Stimulated activated CD4-positive, alpha-beta T cell treated with anti-CD3 and anti-CD28 coated beads, TNF-alpha, amount 100 ng/mL, for 1 hour (primary cell): ENCODE measurements at places on chromosomes 11 and 22.
A peak's percentile ranks its signal among the peaks of the same experiment; 100 is the strongest.

DNA sequence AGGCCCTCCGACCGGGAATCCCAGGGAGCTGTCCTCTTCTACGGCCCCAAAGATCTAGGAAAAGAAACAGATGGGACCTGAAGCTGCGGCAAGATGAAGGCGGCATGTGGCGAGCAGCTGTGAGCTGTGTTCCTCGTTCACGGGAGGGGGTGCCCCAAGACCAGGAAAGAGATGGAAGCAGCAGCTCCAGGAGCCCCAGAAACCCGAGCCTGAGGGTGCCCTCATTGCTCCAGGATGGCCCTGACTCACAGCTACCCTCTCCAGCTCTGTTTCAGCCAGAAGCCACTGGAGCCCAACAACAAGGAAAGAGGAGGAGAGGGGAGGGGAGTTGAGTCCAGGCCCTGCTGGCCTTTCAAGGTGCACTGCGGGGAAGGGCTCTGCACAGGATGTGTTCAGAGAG lies 23.7 kb upstream of the NAP1L4 start:
- no peak for DNase-seq

DNA sequence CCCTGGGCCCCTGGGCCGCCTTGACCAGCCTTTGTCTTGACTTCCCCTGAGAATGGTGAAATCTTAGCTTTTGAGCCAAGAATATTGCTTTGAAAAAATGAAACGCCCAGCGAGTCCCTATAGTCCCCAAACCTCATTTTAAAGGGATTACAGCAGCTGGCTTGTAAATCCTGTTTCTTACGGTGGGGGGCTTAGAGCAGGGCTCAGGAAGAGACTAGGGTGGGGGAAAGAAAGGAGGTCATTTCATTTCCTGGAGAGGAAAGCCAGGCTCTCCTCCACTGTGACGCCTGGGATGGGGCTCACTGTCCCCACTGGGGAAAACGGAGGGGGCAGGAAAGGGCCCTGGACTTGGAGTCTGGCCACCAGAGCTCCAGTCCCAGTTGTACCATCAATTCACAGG lies 72.2 kb upstream of the ALX4 start:
- no peak for DNase-seq

DNA sequence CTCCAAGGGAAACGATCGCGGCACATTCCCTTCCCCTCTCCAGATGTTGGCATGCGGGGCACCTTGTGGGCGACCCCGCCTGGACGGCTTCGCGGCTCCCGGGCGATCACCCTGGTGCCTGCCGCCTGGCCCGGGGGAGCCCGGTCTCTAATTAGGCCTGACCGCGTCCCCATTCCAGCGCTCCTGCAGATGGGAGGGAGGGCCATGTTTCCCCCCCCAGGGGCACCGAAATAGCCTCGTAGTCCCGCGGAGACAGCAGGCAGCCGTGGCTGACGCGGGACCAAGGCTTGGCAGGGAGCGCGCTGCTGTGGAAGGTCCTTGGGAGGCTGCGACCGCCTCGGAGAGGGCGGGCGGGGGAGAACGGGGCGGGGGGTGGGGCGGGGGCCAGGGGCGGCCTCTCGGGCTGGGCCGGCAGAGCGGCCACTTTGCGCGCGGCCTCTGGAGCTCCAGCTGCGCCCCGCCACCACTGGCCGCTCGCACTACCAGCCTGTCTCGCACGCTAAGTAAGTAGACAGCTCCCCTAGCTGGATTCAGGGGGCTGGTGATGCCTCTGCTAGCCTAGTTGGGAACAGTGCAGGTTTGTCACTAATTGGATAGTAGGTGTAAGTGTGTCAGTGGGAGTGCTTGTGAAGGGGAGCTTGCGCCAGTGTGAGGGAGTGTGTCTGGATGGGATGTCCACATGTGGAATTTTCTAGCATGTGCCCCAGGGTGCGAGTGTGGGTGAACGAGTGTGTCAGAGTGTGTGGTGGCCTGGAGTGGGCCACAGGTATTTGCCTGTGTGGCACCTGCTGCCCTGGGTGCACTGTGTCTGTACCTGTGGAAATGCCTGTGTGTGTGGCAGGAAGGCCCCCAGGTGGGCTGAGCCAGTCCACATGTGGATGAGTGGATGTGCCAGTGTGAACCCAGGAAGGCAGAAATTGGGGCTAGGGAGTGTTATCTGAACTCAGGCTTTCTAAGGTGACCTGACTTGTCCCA lies at the start of gene INSC:
INSC (plus strand) TSS at position 423 of the 975 bp plus-strand sequence. CDS start 34,252 bp downstream, outside the sequence.
- DNase-seq = no peak

DNA sequence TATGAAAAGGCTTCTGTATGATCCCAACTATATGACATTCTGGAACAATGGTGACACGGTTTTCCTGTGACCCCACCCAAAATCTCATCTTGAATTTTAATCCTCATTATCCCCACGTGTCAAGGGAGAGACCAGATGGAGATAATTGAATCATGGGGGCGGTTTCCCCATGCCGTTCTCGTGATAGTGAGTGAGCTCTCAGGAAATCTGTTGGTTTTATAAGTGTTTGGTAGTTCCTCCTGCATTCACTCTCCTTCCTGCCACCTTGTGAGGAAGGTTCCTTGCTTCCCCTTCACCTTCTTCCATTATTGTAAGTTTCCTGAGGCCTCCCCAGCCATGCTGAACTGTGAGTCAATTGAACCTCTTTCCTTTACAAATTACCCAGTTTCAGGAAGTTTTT lies 53.1 kb upstream of the TSPAN18 start:
- DNase-seq = no peak

DNA sequence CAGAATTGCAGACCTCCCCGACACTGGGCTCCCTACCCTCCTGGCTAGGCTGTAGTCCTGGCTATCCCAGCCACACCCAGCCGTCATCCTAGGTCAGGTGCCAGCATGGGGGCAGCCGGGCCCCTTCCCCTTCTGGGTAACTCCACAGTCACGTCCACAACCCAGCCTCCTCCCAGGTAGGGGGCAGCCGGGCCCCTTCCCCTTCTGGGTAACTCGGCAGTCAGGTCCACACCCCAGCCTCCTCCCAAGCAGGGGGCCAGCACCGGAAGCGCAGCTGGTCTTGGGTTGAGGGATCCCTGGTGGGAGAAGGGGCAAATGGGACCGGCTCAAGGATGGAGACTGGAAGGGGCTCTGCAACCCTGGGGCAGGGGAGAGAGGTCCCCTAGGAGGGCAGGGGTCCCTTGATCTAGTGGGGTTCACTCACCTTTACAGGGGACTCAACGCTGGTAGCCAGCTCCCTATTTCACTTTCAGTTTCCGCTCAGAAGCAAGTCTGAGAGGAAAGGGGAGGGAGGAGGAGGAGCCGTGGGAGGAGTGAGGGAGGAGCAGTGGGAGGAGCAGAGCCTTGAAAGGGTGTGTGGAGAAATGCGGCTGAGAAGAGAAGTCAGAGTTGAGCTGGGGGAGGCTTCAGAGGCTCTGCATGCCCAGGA lies at the start of gene TRIM21:
TRIM21 (minus strand) TSS at position 494 of the 649 bp plus-strand sequence. CDS start 3,293 bp downstream, outside the sequence.
- peak; percentile 53 for DNase-seq

DNA sequence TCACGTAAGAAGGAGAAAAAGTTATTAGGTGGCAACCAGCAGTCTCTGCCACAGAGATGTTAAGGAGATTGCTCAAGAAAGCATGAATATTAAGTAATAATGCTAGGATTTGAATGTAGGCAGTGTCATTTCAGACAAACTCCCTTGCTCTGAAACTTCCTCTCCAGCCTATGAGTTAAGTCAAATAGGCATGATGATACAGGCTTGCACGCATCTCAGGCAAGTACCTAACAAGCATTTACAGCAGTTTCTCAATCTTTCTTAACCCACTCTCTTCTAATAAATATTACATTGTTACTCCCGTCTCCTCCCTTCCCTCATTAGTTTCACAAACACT lies 72.7 kb downstream of the RAB38 start:
- no peak for DNase-seq

DNA sequence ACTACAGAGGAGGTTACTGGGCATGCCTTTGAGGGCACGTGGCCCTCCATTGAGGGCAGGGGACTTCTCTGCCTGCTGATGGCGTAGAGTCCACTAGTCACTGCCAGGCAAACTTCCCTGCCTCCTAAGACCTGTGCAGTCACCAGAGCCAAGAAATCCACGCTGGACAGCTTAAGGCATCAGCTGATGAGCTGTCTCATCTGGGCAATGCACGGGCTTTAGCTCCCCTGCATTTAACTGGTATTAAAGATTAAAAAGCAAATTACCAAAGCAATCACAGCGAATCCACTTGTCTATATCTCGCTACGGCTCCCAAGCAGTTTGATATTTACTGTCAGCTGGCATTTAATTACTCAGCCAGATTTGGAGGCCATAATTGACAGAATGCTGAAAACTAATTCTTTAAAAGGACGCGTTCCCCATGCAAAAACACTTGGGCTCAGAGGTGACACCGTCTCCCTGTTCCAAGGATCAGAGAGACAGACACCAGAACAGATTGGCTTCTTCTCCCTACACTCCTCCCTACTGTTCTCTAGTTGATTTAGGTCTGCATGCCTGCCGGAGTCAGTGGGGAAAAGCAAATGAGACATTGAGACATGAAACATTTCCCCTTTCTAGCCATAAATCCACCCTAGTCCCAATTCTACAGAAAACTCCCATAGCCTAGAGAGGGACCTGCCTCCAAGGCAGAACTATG lies 68.5 kb downstream of the SPATA19 start:
- no peak for DNase-seq

- DNase-seq = no peak
Observed at GRCh38 chr11:2691355-2691761, 8.4 kb downstream of the KCNQ1OT1 start.

DNA sequence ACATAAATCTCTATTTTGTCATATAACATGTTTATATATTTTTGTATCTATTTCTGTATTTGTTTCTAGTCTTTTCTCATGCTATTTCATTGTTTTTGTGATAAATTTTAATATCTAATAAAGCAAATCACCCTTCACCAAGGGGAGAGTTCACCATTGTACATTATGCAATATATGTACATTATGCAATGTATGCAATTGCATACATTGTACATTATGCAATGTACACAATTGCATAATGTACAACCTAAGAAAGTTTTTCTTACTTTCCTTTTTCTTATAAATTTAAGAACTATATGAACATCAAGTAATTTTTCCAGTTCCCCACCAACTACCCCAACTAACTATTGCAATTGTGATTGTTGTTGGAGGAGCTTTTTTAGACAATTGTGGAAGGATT lies 44.1 kb upstream of the GLYATL2 start:
- DNase-seq = no peak

GRCh38 chr11:35619855-35620640 lies 1.8 kb downstream of the FJX1 start:
- DNase-seq = no peak

- DNase-seq = no peak
Observed at GRCh38 chr22:45972091-45972888, 4.7 kb downstream of the WNT7B start.

DNA sequence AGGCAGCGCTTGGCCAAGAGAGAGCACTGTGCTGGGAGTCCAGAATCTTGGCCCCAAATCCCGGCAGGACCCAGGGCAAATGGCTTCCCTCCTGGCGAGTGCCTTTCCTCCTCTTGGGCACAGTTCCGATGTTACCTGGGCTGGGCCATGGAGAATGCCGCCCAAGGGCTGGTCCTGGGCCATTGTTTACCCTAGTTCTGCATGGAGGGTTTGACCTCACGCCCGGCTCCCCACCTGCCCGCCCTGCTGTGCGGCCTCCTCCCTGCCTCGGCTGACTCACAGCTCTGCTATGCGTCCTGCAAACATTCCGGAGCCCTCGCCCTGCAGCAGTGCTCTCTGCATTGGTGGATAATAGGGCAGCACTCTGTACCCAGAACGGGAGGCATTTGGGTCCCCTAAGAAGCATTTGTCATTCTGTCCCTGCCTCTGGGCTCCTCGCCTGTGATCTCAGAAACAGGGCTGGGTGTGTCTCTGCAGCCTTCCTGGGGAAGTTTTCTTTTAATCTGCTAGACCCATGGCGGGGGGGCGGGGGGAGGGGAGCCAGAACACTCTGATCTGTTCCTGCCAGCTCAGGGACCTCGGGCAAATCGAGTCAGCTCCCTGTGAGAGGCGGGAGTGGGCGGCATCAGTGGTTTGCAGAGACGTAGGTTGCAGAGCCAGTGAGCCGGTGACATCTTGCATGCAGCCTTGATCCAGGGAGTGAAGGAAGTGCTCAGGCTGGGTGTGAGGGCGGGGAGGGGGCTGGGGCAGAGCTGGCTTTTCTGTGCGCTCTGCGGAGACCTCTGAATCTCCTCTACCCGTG lies 32.9 kb upstream of the SMIM38 start:
- DNase-seq = peak; percentile 16

DNA sequence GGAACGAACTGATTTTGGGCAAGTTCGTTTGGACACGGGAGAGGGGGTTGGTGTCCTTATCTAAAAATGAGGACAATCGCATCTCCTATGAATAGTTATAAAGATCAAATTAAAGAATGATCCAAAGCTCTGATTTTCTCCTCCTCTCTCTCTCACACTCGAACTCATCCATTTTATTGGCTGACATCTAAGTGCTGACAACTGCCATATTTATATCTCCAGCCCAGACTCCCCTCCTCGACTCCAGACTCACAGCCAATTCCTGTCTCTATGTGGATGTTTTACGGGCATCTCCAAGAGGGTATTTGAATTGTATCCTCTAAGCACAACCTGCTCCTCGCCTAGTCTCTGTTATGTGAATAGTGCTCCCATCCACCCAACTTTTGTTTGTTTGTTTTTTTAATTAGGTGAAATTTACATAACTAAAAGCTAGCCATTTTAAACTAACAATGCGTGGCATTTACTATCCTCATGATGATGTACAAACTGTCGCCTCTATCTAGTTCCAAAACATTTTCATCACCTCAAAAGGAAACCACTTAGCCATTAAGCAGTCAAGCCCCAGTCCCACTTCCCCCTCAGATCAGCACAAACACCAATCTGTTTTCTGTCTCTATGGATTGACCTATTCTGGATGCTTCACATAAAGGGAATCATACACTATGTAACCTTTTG lies 4.0 kb downstream of the SYN3 start:
- no peak for DNase-seq

GRCh38 chr11:44408711-44409470 lies 99.0 kb upstream of the ALX4 start:
- DNase-seq = no peak

DNA sequence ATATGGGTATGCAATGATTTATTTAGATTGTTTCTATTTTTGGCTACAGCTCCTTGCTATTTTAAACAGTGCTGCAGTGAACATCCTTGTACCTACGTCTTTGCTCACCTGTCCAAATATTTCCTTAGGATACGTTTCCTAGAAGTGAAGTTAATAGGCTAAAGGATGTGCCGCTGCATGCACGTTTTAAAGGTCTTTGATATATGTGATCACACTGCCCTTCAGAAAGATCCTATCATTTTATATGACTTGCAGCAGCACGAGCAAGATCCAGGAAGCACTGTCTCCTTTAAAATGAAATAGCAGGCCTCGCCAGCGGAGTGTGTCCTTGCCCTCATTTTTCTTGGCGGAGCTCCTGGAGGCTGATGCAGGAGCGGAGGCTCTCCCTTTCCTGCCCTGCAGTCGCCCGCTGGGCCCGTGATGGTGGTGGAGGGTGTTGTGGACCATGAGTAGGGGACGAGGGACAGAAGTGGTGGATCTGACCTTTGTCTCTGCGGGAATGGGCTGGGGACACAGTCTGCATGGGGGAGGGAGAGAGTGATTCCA lies 19.4 kb downstream of the RPS6KA4 start:
- no peak for DNase-seq
